ENCODE measurements at places on chromosomes 6 and 20.
A peak's percentile ranks its signal among the peaks of the same experiment; 100 is the strongest.

DNA sequence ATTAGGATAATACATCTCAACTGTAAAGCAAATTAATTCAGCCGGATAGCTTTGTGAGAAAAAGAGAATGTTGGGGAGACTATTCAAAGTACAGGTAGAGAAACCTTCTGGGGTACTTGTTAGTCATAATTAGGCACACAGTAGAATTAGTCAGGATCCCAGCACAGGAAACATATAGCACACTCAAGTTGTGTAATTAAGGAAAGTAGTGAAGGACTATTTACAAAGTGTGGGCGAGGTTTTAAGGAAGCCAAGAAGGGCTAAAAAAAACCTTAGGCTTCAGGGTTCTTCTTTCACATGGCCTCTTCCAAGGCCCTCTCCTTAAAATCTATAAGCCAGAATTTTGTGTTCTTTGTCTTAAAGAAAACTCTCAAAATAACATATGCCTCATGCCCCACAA is 126.7 kb downstream of the RTN4IP1 start:
- no peak for DNase-seq

GRCh38 chr6:15458021-15458459 is 204.8 kb downstream of the DTNBP1 start:
- no peak for DNase-seq

DNA sequence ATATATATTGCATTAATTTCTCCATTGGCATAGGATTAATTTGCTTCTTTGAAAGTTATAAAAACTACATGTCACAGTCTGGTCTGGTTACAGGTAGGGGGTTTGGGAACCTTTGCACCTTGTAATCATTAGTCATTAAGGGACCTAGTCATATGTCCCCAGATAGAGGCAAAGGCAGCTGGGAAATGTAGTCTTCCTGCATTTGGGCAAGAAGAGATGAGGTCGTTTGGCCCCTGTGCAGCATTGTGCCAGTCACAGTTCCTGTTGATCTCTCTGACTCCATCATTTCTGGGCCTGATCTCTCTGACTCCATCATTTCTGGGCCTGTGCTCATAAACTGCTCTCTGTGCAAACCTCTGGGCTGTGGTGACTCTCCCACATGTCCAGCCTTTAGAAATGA is 73.2 kb downstream of the BCKDHB start:
- no peak for DNase-seq

DNA sequence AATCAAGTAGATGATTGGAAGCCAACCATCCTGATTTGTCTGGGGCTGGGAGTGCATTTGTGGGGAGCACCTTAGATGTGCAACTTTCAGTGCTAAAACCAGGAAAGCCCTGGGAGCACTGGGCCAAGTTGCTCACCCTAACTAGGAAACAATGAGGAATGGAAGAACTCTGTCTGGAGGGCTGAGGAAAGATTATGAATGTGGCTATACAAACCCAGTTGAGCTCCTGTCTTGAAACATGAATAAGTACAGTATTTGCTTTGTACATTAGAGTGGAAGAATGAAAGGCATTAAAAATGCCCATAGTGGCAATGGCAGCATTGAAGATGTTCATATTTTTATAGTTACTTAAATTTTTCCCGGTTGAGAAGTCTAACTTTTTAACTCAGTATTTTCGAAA is 121.1 kb downstream of the HDGFL1 start:
- no peak for DNase-seq

DNA sequence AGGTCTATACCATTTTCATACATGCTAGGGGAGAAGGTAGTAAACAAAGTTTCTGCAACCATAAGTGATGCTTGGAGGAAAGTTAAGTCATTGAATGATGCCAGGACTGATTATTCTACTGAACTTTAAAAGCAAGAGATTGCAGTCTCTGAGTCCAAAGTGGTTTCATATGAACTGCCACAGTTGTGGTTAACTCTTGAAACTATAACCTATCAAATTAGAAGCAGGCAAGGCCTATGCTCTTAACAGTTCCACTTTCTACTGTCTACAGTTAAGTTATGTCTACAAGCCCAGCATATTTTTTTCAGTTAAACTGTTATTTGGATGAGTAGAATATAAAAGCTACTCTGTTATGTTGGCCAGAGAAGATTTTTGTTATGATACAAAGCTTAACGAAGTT is 326.5 kb upstream of the RUNX2 start:
- no peak for DNase-seq

GRCh38 chr6:46993846-46994245 is 48.3 kb downstream of the ADGRF1 start:
- DNase-seq: no peak

GRCh38 chr6:56536536-56536935 is 106.2 kb downstream of the DST start:
- DNase-seq: no peak

DNA sequence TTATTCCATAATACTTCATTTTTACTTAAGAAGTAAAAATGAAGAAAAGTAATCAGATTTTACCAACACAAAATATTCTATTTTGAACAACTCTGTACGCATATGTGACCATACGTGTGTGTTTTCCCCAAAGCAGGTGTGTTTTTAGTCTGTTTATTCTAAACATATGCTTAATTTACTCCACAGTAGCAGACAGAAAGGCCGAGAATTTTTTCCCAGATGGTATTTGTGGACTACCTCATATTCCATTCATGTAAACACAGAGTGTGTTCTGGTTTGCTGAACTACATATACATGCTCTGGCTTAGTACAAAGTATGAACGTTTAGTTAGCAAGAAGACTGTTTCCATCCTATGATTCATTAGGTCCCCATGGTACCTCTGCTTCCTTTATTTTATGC is 233.3 kb upstream of the RUNX2 start:
- DNase-seq: no peak

DNA sequence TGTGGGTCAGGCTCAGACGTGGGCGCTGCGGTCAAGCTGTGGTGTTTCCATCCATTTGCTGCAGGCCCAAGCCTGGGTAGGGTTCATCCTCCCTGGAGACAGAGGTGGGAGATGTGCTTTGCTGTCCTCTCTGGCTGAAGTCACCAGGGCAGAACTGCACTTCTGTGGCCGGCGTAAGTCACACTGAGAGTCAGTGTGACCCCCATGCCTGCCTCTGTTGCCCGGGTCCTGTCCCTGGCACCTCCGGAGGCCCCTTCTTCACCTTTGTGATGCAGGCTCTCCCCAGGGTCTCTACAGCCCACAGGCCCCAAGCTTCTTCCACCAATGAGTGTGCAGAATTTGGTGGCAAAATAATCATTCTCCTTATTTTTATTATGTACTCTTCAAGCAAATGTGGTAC is 53.8 kb upstream of the DACT2 start:
- no peak for DNase-seq

- no peak for DNase-seq
Observed at GRCh38 chr6:117191448-117191847, 73.9 kb upstream of the VGLL2 start.

- DNase-seq: no peak
Observed at GRCh38 chr20:17933711-17934110, 34.9 kb downstream of the SNX5 start.

DNA sequence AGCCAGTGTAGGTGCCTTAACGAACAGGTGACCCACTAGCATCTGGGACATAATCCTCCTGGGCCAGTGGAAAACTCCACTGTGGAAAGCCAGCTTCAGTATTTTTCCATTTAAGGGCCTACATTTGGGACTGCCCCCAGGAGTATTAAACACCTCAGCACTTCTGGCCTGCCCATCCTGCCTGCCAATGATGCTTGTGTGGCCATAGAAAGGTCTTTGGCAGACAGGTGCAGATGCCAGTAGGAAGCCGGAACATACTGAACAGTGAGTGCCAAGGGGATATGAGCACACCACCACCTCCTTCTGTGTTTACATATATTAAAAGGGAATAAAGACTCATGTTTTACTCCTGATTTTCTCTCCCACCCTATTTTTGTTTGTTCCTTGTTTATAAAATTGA is 19.9 kb downstream of the MCM8 start:
- DNase-seq: no peak

DNA sequence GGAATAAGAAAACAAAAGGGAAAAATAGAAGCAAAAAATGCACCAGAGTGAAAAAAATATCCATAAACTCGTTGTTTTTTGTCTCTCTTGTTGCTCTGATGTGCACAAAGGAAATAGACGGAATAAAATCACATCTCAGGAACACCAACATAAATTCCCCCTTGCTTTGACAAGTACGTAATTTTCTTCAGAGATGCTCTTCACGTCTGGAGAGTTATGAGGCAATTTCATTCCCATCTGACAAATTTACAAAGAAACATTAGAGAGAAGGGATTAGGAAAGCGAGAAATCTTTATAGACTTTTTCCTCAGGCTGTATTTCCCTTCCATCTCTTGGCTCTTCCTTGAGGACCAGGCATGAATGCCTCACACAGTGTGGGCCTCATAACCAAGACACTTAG is 250.1 kb upstream of the ZFP64 start:
- no peak for DNase-seq

DNA sequence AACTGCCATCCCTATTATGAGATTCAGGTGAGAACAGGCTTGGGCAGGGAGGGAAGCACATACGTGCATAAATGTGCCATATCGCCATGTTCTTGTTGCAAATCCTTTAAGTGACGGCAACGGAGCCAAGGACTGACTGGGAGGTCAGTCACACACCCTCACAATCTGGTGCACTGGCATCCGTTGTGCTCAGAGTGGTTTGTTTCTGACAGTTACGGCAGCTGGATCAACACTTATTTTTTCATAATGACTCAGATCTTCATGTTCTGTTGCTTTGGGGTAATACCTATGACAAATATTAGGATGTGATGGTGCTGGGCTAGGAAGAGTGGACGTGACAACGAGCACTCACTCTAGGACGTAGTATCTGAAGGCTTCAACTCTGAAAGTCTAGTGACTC is 56.2 kb upstream of the PREP start:
- DNase-seq: no peak

DNA sequence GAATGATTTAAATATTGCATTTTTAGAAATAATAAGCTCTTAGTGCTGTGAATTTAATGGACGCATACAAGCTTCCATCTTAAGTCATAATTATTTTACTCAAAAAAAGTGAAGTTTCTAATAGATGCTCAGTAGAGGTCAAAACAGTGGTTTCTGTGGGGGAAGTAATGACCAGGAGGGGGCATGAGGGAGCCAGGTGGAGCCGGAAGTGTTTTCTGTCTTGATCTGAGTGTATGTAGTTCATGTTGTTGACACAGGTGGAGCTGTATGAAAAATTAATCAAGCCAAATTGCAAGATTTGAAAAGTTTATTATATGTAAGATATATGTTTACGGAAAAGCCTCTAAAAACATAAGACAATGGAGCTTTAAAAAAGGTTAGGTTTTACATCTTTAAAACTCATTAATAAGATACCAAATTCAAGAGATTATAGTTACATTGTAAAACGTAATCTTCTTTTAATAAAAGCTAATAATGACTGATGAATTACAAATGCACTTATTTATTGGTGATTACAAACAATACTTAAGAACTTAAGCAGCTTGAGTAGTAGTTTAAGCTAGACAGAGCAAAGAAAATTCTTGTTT is 68.0 kb downstream of the PLAGL1 start:
- no peak for DNase-seq

- DNase-seq: no peak
Observed at GRCh38 chr6:67630146-67630545, 1004.9 kb upstream of the ADGRB3 start.

GRCh38 chr6:129498541-129498940 is 211.4 kb downstream of the ARHGAP18 start:
- no peak for DNase-seq

DNA sequence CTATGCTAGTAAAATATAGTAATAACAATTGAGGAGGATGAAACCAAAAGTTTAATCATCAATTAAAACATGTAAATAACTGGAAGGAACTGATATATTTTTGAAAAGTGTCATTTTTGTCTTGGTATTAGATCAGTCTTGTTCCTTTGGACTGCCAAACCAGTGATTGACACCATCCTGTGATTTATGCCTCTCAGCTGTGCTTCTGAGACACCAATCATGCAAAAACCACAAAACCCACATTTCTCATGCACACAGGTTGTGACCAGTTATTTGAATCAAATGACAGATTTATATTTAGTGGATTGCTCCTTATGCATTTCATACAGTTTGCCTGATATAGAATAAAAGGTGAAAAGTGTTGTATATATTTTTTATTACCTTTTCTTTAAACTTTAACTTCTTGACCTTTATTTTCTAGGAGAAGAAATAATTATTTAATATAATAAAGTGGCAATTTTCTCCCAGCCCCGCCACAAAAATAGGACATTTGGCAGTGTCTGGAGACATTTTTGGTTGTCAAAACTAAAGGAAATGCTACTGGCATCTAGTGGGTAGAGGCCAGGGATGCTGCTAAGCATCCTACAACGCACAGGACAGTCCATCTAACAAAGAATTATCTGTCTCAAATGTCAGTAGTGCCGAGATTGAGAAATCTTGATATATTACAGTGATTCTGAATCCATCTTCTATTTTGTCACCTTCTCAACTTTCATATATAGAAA is 383.6 kb downstream of the BCKDHB start:
- DNase-seq: no peak

GRCh38 chr20:62265365-62265764 is 27.0 kb downstream of the OSBPL2 start:
- DNase-seq: no peak

GRCh38 chr6:156879186-156879585 is 102.0 kb downstream of the ARID1B start:
- DNase-seq: no peak

- no peak for DNase-seq
Observed at GRCh38 chr6:31251261-31251660, 20.6 kb downstream of the HLA-C start.

- DNase-seq: peak; percentile 46
Observed at GRCh38 chr20:21614980-21615379, 90.5 kb upstream of the PAX1 start.

DNA sequence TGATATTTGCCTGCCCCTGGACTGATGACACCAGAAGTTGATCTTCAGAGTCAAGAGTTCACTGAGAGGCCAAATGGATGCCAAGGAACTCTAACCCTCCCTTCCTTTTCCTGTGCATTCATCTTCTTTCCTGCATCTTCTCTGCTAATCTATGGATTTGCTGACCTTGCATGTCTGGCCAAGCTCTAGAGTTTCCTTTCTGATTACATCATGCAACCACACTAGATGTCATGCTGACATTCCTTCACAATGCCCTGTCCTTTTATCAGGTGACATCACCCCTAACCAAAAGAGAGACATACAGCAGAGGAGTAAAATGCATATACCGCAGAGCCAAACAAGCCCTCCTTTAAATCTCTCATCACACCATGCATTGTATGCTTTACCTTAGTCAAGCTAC is 487.6 kb downstream of the TFAP2A start:
- DNase-seq: no peak

- no peak for DNase-seq
Observed at GRCh38 chr6:47524136-47524845, 46.7 kb downstream of the CD2AP start.

GRCh38 chr20:19756761-19757486 is 1.1 kb upstream of the RIN2 start:
- DNase-seq: no peak

GRCh38 chr6:15475261-15475660 is 187.6 kb downstream of the DTNBP1 start:
- DNase-seq: no peak
